ENCODE measurements at places on chromosomes 5 and 9.

DNA sequence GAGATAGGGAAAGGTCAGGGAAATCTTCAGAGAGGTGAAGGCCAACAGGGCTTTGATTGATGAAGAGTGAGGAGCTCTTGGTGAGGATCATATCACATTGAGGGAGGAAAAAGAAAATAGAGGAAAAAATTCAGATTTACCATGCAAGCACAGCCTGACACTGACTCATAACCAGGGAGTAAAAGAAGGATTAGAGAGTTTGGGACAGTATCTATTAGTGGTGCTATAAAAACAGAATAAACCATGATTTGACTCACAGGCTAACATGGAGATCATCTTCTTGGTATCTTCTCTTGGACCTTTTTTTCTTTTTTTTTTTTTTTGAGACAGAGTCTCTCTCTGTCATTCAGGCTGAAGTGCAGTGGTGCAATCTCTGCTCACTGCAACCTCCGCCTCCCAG, 44.4 kb downstream of the MUSK start:
- DNase-seq: no peak

DNA sequence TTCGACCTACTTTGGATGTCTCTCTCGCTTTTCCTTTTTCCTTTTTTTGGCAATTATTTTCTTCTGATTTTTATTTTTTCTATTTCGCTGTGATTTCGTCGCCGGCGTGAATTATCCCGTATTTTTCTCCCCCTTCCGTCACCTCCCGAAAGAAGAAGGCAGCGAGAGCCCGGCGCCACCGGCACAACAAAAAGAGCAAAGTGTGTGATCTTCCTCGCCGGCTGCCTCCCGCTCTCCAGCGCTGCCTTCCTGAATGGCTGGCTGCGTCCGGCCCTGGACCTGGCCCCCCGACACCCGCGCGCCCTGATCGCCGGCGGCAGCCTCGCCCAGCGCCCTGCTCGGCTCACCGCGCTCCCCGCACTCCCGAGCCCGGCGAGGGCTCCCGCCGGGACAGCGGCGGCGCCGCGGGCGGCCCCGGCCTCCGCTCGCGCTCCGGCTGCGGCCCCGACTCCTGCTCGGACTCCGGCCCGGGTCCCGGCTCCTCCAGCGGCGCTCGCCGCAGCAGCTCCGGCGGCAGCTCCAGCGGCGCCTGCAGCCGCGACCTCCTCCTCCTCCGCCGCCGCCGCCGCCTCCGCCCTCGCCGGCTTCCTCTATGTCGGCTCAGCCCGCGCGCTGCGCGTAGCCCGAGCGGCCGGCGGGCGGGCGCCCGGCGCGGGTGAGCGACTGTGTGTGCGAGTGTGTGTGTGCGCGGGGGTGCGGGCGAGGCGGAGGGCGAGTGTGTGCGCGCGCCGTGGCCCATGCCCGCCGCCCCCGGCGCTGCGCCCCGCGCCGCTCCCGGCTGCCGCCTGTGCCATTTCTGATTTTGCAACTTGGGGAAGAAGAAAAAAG, 960 bp downstream of the NR2F1 start:
- DNase-seq: no peak

DNA sequence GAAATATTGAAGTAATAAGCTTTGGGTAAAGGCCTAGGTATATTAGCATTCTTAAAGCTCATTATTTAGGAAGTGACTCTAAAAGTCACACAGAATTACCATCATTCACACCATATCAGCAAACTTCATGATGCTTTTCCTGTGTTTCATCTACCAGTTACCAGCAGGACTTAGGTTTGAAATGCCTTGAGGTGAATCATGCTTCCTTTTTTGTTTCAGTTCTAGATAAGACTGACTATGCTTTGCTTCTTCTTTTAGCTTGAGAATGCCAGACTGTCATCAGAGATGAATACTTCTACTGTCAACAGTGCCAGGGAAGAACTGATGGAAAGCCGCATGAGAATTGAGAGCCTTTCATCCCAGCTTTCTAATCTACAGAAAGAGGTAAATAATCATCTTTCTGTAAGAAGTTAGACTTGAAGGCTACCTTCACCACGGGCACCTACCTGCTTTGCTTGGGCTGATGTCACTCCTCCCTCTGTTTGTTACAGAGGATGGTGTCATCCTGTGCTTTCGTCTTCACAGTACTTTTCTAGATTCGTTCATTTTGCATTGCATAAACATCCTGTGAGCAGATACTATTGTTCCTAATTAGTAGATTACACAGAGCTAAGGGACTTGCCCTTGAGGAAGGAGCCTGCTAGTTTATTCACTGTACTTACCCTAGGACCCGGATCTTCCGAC, 34.7 kb downstream of the LMNB1 start:
- no peak for DNase-seq

DNA sequence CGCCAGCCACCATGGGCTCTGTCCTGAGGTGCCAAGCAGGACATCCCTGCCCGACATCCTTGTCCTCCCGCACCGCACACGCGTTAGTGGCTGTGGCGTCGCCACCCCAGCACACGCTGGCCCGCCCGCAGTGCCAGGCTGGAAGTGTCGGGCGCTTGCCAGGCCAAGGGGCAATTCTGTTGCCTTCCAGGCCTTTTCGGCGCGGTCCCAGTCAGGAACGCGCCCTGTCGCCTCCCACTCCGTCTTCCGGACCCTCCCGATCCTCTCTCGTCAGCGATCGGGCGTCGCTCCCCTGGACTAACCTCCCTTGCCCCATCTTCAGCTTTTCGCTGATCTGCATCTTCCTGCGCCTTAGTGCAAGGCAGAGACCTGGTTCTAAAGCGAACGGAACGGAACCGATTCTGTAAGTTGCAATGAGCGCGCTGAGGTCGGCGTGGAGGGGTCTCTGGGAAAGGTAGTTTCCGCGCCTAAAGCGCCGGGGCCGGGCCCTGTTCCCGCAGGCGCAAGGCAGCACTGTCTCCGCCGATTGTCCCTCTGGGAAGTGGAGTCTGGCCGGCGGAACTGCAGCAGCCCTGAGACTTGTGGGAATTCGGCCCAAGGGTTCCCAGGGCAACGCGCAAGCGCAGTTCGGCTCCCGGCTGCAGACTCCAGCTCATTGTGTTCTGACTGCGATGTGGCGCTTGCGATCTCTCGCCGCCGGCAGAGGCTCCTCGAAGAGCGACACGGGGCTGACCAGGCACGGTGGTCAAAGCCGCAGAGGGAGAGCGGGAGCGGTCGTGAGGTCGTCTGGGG, at the start of gene ZNF454:
TSS of gene ZNF454 (plus strand) at position 630 of the 792 bp plus-strand sequence. CDS start 1,594 bp downstream, outside the sequence.
- DNase-seq: peak; percentile 96

GRCh38 chr5:135276151-135276550, 122.9 kb downstream of the MACROH2A1 start:
- DNase-seq: no peak

GRCh38 chr9:2802494-2802921, 41.4 kb downstream of the PUM3 start:
- DNase-seq: no peak

- DNase-seq: no peak
Measured at GRCh38 chr9:106593201-106593600, 269.8 kb upstream of the ZNF462 start.

GRCh38 chr9:73219985-73220626, 68.4 kb downstream of the ANXA1 start:
- DNase-seq: no peak

DNA sequence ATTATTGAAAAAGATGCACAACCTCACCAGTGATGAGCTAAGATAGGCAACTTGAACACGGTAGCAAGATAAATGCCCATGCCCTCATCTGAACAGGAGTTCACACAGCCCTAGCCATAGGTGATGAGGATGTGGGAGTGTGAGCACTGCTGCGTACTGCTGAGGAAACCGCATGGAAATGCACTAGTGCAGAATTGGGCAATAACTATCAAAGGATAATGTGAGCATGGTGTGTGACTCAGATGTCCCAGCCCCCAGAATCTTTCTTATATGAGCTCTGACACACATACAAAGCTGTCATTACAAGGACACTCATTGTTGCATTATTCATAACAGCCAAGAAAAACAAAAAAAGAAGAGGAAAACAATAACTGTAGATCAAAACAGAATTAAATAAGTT, 521.2 kb downstream of the IRX1 start:
- no peak for DNase-seq

DNA sequence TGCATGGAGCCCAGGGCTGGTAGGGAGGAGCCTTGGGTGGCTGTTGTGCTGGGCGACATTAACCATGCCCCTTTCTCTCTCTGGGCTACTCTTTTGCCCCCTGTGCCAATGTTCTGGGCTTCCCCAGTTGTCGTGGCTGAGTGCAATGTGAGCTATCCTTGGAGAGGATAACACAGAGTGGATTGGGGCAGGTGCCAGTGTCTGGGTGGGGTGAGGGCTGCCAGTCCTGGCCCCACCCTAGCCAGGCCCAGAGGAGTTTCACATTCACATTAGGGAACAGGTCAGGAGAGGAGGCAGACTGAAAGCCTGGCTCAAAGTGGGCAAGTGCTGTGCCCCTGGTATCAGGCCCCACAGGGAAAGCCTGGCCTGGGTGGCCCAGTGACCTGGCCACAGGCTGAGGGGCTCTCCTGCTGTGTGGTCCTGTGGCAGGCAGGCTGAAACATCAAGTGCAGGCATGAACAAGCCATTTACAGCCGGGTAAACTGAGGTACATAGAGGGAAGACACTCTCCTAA, 7.5 kb upstream of the NDST1 start:
- DNase-seq: no peak

GRCh38 chr5:134127376-134127861, 12.9 kb downstream of the TCF7 start:
- DNase-seq: no peak

- peak; percentile 2 for DNase-seq
Measured at GRCh38 chr9:26524267-26524666, 368.3 kb downstream of the CAAP1 start.

GRCh38 chr5:179382486-179382885, 37.2 kb upstream of the ADAMTS2 start:
- no peak for DNase-seq

DNA sequence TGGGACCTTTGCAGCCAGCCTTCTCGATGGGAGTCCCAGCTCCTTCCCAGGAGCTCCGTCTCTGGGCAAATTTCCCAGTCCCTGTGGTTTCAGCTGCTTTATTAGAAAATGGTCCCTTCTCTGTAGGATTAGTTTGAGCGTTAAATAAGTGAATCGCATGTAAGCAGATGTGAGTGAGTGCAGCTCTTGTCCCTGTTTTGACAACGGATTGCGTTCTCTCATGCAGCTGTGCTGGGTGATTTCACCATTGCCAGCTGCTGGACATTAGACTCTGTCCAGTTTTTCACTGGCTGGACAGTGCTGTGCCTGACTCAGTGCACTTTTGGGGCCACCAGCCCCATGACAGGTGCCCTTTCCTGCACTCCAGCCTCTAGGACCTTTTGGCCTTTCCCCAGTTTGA, 11.6 kb upstream of the CEL start:
- peak; percentile 65 for DNase-seq

DNA sequence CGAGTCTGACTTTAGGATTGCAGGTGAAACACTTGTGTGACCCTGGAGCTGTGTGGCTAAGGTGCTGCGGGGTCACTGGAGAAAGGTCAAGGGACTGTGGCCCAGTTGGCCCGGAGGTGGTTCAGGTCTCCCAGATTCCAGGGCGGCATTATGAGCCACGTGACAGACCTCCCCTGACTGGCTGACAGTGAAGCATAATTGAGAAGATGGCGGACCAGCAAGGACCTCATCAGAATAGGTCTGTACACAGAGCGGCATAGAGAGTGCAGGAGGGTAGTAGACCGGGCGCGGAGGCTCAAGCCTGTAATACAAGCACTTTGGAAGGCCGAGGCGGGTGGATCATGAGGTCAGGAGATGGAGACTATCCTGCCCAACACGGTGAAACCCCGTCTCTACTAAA, 815 bp upstream of the ODF2 start:
- no peak for DNase-seq

- no peak for DNase-seq
Measured at GRCh38 chr9:14106699-14107098, 207.2 kb downstream of the NFIB start.

GRCh38 chr9:14311171-14311949, 2.6 kb downstream of the NFIB start:
- no peak for DNase-seq

- DNase-seq: no peak
Measured at GRCh38 chr9:372128-372527, 157.5 kb downstream of the DOCK8 start.

- DNase-seq: no peak
Measured at GRCh38 chr5:39977066-39977655, 552.4 kb upstream of the DAB2 start.

GRCh38 chr5:24472518-24472917, 172.3 kb downstream of the CDH10 start:
- peak; percentile 29 for DNase-seq

DNA sequence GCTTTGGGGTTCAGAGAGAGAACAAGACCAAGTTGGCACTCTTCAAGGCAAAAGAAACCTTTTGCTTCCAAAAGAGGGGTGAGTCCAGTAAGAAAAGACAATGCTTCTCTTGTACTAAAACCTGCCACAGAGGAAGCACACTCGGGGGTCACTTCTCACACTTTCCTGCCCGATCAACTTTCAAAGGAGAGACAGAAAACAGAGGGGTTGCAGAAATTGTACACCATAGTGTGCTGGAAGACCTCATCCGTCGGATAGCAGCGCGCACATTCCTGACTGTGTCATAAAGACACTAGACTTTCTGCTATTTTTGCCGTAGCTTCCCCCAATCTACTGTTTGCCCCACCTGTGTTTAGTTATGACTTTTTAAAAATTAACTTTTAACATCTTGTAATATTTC, 66.9 kb downstream of the OR2K2 start:
- no peak for DNase-seq

DNA sequence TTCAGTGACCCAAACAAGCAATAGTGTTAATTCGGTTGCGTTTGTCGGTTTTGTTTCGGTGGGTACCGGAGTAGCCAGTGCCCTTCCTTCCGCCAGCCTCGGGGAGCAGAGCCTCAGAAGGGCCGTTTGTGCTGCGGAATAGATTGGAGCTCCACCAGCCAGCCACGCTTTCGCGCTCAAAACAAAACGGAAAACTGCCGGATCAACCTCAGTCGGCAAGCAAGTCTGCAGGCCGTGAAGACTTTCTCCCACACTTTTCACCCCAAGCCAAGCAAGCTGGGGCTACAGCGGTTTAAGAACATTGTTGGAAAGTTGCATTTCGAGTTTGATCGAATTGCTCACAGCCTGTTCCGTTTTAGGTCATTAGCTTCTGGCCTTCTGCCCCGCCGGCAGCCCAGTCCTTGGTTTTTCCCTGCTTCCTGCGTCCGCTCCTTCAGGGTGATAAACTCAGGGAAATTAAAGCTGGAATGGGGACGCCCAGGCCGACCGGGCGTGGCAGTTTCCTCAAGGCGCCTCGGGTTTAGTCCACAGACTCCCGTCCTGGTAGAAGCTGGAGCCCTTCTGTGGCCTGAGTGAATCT, 803 bp upstream of the CCNO start:
- no peak for DNase-seq

DNA sequence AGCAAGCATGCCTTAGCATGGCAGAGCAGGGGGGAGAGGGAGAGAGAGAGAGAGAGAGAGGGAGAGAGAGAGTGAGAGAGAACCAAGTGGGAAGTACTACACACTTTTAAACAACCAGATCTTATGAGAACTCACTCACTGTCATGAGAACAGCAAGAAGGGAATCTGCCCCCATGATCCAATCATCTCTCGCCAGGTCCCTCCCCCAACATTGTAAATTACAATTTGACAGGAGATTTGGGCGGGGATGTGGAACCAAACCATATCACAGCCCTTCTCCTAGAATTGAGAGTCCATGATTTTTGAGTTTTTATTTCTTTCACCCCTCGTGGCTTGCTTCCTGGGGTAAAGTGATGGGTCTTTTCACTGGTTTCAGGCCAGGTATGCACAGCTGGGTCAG, 98.8 kb downstream of the DOCK2 start:
- no peak for DNase-seq

Measured in putamen (tissue), 1 donor.